Breast epithelium (tissue), 4 donors: ENCODE measurements at places on chromosomes 4 and X.

GRCh38 chr4:40918330-40918729, 168.6 kb downstream of the NSUN7 start:
- H3K27ac ChIP-seq, result no peak overlapping the region
- H3K27me3 ChIP-seq, result no peaks in the 10 kb centered on the region
- no peaks in the 10 kb centered on the region for H3K4me1 ChIP-seq
- H3K36me3 ChIP-seq, result no peaks in the 10 kb centered on the region
- DNase-seq, result no peak

- no peak for DNase-seq
- H3K36me3 ChIP-seq, result no peaks in the 10 kb centered on the region
- H3K4me3 ChIP-seq, result no peak overlapping the region
- H3K4me1 ChIP-seq, result no peaks in the 10 kb centered on the region
- H3K27me3 ChIP-seq, result no peaks in the 10 kb centered on the region
Measured at GRCh38 chr4:159823743-159824142, 720.9 kb downstream of the RAPGEF2 start.

- DNase-seq, result no peak
- no peak overlapping the region for H3K4me3 ChIP-seq
- no peaks in the 10 kb centered on the region for H3K4me1 ChIP-seq
- no peak overlapping the region for H3K27ac ChIP-seq
- H3K27me3 ChIP-seq, result no peaks in the 10 kb centered on the region
Measured at GRCh38 chr4:77240469-77241066, 83.6 kb downstream of the CCNG2 start.

GRCh38 chr4:5469151-5469775, 239.1 kb downstream of the EVC2 start:
- H3K36me3 ChIP-seq, result no peaks in the 10 kb centered on the region
- no peak overlapping the region for H3K27ac ChIP-seq
- no peak for DNase-seq
- H3K4me3 ChIP-seq, result no peak overlapping the region

DNA sequence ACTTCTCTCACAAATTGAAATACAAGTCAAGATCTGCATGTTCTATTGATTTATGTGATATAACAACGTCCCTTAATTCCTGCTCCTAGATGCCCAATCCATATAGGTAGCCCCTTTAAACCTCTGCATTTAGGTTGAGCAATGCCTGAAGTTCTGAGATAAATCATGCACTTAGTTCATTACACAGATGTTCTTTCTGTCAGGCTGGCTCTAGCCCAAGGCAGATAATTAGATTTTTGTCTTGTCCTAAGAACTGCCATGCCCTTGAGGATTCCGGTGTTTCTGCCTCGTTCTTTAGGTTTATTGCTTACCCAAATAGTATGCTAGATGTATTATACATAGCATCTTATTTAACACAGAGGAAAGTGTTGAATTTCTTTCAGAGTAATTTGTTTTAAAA, 143.1 kb downstream of the TRAM1L1 start:
- DNase-seq, result no peak
- H3K4me1 ChIP-seq, result no peaks in the 10 kb centered on the region
- no peaks in the 10 kb centered on the region for H3K27me3 ChIP-seq
- H3K36me3 ChIP-seq, result no peaks in the 10 kb centered on the region
- H3K27ac ChIP-seq, result no peak overlapping the region

DNA sequence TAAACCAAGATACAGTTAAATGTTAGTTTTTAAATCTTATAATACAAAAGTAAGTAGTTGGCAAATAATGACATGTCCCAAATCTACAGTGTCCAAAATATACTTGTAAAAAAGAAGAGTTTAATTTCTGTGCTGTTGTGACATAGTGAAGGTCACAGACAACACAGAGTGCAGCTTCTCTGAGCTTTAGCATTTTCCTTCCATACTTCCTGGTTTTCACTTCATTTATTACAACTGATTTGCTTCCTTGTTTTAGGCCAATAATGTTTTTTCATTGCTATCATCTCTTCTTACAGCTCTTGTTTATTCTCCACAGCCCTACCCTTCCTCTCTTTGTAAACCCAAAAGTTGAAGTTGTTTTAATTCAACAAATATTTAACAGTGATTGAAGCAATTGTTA, 132.4 kb upstream of the TET2 start:
- DNase-seq, result no peak
- H3K27ac ChIP-seq, result no peak overlapping the region
- H3K4me3 ChIP-seq, result no peak overlapping the region
- H3K27me3 ChIP-seq, result no peaks in the 10 kb centered on the region
